Left ventricle myocardium inferior (tissue), 1 donor: ENCODE measurements at places on chromosomes 1 and 21. TPM values are rescaled to one million over a fixed set of nuclear protein-coding genes. Genes with fewer than 3 reads are reported as not detected.

The S100A8 gene
- 26.6 TPM for total RNA-seq

- DNase-seq: no peak
These were observed 104.9 kb downstream of the BCAR3 start for GRCh38 chr1:93576746-93577145.

DNA sequence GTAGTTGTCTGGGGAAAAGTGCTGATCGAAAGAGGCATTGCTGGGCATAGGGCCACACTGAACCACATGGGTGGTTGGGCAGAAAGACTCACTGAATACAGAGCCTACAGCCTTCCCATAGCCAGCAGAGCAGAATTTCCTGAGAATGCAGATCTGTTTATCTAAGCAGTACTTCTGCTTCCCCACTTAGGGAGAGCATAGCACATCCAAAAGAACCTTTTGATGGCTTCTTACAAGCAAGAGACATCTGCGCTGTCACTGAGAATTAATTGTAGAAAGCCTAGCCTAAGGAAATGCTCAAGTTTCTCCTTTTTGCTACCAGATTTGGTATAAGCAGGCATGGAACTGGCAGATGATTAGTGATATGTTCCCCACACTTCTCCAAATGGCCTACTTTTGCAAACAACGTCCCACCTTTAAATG lies 13.0 kb upstream of the KLHDC8A start:
- DNase-seq: no peak

DNA sequence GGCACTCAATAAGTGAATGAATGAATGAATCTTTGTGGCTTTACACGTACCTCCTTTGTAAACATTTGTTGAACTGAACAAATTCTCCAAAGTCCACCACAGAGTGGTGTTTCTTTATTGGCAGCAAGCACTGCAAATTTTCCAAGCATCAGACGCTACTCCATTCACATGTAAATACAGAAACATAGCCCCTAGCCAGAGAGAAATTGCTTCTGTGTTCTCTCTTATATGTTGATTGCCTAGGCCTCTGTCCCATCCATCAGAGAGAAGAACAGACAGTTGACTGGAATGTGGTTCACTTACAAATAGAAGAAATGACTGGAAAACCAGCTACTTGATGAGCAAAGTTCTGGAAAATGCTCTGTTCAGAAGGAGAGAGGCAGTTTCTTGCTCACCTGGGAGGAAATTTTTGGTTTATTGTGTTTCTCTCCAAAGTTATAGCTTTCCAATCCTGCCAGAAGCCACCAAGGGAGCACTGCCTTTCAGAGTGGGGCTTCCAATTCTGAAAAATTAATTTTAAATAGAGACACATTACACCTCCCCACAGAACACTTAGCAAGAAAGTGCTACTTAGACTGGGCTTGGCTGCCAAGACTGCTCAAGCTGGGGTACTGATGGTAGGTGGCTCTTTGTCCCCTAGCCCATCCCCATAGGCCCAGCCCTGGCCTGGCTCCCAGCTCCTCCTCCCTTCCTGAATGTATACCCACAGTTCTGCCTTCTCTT lies 18.1 kb upstream of the KIRREL1 start:
- DNase-seq: no peak

DNA sequence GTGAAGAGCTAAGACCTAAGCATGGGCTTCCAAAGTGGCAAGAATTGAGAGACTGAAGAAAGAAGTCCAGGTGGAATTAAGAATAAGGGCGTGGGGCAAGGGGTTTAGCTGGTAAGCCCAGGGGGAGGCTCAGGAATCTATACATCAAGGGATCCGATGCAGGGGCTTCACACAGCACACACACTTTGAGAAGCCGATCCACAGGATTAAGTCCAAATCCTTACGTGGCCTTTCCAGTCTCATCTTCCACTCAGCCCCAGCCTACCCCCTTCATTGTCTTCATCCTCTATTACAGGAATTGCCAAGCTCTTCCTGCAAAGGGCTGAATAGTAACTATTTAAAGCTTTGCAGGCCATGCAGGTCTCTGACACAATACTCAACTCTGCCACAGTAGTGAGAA lies 101.3 kb downstream of the TGFBR3 start:
- DNase-seq: no peak

GRCh38 chr1:159430985-159431384 lies 1.0 kb upstream of the OR10J4 start:
- DNase-seq: no peak

DNA sequence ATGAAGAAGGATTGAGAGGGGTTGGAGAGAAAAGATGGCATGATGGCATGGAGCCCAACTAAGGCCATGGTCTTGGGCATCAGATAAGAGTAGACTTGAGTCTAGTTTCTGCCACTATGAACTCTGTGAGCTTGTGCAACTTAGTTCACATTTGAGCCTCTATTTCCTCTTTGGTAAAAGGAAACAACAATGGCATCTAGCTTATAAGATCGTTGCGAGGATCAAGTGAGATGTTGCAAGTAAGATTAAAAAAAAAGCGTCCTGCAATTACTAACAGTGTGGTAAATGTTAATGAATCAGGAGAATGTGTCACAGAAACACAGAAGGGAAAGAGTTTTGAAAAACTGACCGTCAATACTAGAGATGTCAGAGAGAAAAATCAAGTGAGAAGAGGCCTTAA lies 202.9 kb upstream of the FGGY start:
- no peak for DNase-seq

DNA sequence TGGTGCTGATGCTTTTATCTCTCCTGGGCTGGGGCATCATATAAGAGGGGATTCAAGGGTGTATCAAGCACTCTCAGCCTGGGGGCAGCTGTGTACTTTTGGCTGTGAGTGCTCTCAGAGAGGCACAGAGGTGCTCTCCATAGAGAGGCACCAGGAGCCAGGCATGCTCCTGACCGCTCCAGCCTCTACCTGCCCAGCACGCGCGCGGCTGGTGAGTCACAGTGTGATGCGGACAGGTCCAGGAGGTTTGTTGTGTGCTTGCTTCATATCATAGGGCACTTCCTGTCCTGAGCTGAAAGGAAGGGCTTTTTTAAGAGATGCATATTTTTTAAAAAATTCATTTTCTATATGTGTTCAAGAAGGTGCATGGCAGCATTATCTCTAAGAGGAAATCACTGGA lies 93.6 kb upstream of the BCAR3 start:
- no peak for DNase-seq
